ENCODE measurements at places on chromosomes 11 and 22. TPM values are rescaled to one million over a fixed set of nuclear protein-coding genes. Genes with fewer than 3 reads are reported as not detected.

FZD4 gene
- total RNA-seq = 214 TPM

CRELD2 gene
- total RNA-seq = 77.4 TPM

CYB5R2 gene
- total RNA-seq = 0.47 TPM

GVQW3 gene
- 0.68 TPM for total RNA-seq

NLRP10 gene
- under 0.01 TPM for total RNA-seq

RPS13 gene
- 1,143 TPM for total RNA-seq

GDPD4 gene
- not detected for total RNA-seq

PLAAT4 gene
- 2.3 TPM for total RNA-seq

OR8B4 gene
- total RNA-seq = not detected

SLC1A2 gene
- total RNA-seq = not detected

KIF18A gene
- 4.8 TPM for total RNA-seq

RIC3 gene
- total RNA-seq = not detected

EMID1 gene
- 2.9 TPM for total RNA-seq

OR6M1 gene
- total RNA-seq = not detected

RFPL2 gene
- not detected for total RNA-seq

SMARCB1 gene
- 45.8 TPM for total RNA-seq

SNX32 gene
- 0.17 TPM for total RNA-seq

AQP11 gene
- total RNA-seq = 0.68 TPM

OOSP2 gene
- not detected for total RNA-seq

ACRV1 gene
- not detected for total RNA-seq

H19 gene
- total RNA-seq = 66.4 TPM

SMIM35 gene
- not detected for total RNA-seq

FBLN1 gene
- total RNA-seq = 0.34 TPM

VWCE gene
- total RNA-seq = 8.8 TPM

MN1 gene
- total RNA-seq = 0.47 TPM

YAP1 gene
- total RNA-seq = 84.2 TPM

OR8K1 gene
- not detected for total RNA-seq

LAYN gene
- 71.8 TPM for total RNA-seq

MMP13 gene
- total RNA-seq = not detected

TEX12 gene
- total RNA-seq = not detected

AMOTL1 gene
- 53.4 TPM for total RNA-seq

KBTBD3 gene
- 3.4 TPM for total RNA-seq

SLC22A6 gene
- total RNA-seq = not detected

RASSF10 gene
- total RNA-seq = 5.1 TPM

RIN1 gene
- 6.7 TPM for total RNA-seq

SAA4 gene
- total RNA-seq = not detected

CCDC116 gene
- total RNA-seq = 0.17 TPM

NLRP6 gene
- total RNA-seq = not detected

TUB gene
- 1.4 TPM for total RNA-seq

GTSE1 gene
- 2.7 TPM for total RNA-seq

RIMBP3C gene
- 0.09 TPM for total RNA-seq

OR52N4 gene
- not detected for total RNA-seq

TMPRSS6 gene
- not detected for total RNA-seq

TREH gene
- total RNA-seq = not detected

ZNF280B gene
- 0.68 TPM for total RNA-seq

LRP4 gene
- total RNA-seq = 2.2 TPM

TP53I11 gene
- 31.0 TPM for total RNA-seq

LRRC74B gene
- total RNA-seq = not detected

AGBL2 gene
- 0.17 TPM for total RNA-seq
